ENCODE measurements at places on chromosomes 1 and 21.

- no peak for DNase-seq
These were observed 1.7 kb downstream of the KLHDC8A start for GRCh38 chr1:205355075-205355453.

DNA sequence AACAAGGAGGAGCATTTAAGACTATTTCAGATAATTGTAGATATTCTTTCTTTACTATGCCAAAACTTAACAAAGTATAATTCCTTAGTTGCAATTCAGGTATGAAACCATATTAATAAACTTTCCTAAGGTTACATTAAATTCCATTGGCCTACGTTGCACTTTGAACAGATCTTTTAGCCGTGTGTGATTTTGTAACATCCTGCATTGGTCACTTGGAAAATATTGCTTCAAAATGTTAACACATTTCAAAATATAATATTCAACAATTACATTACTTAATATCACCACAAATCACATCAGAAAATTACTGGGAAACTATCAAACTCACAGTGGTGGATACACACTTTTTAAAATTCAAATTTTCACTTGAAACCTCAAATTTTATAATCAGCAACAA is 20.2 kb downstream of the ETS2 start:
- no peak for DNase-seq

GRCh38 chr1:24749252-24749651 is 4.0 kb downstream of the CLIC4 start:
- no peak for DNase-seq

DNA sequence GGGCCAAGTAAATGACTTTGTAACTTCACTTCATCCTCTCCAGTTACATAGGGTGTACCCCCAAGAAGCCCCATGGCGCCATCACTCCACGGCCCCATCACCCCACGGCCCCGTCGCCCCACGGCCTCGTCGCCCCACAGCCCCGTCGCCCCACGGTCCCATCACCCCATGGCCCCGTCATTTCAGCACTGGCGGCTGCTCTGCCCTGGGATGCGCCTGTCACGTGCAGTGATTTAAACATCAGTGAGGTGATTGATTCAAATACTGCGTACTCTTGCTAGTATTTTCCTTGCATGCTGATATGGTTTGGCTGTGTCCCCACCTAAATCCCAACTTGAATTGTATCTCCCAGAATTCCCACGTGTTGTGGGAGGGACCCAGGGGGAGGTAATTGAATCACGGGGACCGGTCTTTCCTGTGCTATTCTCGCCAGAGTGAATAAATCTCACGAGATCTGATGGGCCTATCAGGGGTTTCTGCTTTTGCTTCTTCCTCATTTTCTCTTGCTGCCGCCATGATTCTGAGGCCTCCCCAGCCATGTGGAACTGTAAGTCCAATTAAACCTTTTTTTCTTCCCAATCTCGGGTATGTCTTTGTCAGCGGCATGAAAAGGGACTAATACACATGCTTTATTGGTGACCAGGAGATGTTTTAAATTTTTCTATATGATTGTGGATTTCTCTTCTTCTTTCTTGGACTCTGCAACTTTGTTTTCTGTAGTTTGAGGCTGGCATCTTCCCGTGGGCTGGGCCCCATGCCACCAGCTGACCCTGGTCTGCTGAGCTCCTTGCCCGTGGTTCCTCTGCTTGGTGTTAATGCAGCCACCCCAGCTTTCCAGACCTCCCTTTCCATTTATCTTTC is 50.1 kb upstream of the PCBP3 start:
- no peak for DNase-seq

GRCh38 chr1:30283199-30283962 is 440.0 kb downstream of the MATN1 start:
- no peak for DNase-seq

GRCh38 chr1:9629445-9630201 is 21.9 kb upstream of the PIK3CD start:
- no peak for DNase-seq

- DNase-seq = no peak
These were observed 14.3 kb downstream of the NHLH2 start for GRCh38 chr1:115826628-115827027.

Measured in T1000 (cell line).